ENCODE measurements at places on chromosomes 5 and 9. TPM values are rescaled to one million over a fixed set of nuclear protein-coding genes. Genes with fewer than 3 reads are reported as not detected.

GRCh38 chr9:81565144-81565543, 124.2 kb downstream of the TLE1 start:
- DNase-seq: no peak

DNA sequence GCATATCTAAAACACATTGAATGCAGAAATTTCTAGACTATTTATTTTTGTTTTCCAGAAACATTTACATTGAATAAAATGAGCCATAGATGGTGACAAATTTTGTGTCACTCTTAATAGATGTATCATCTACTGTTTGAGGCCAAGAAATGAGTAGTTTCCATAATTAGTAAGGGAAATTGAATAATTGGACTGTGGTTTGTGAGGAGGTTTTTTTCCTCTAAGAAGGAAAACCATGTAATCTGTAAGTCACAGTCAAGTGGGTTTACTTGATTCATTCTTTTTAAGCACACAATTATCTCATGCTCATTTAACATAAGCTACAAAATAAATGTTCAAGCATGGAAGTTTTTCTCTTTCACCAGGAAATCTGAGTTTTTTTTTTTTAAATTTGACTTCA, 876.4 kb downstream of the NR2F1-AS1 start:
- DNase-seq: no peak

- DNase-seq: no peak
These were observed 3.0 kb downstream of the NOXA1 start for GRCh38 chr9:137426018-137426681.

GRCh38 chr9:133686642-133687575, 50.7 kb downstream of the DBH start:
- no peak for DNase-seq

- peak; percentile 46 for DNase-seq
These were observed 5.9 kb downstream of the ABCA2 start for GRCh38 chr9:137021979-137022661.

TXNDC8 gene
- not detected for total RNA-seq

PDE6A gene
- not detected for total RNA-seq

Measured in CD8-positive, alpha-beta T cell (primary cell).